Omental fat pad (tissue), 4 donors: ENCODE measurements at places on chromosomes 6 and 20. TPM values are rescaled to one million over a fixed set of nuclear protein-coding genes. Genes with fewer than 3 reads are reported as not detected.

DNA sequence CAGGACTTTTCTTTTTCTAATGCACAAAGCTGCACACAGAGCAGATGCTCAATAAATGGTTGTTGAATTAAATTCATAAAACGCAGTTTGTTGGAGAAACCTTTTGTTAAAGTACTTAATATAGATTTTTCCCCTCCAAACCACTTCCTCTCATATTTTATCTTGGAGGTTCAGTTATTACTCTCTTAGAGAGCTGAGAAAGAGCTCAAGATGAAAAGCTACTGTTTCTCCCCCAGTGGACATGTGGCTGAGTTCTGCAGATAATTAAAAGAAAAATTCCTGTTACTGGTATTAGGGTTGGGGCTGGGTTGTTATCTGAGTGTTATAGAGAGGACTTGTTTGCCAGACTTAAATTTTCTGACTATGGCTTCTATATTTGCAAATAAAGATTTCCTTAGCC lies 294.0 kb downstream of the TBC1D7 start:
- DNase-seq = no peak

The TCP11 gene
- not detected for total RNA-seq

- no peak for DNase-seq
Observed at GRCh38 chr6:150899231-150899630, 33.7 kb downstream of the MTHFD1L start.

DNA sequence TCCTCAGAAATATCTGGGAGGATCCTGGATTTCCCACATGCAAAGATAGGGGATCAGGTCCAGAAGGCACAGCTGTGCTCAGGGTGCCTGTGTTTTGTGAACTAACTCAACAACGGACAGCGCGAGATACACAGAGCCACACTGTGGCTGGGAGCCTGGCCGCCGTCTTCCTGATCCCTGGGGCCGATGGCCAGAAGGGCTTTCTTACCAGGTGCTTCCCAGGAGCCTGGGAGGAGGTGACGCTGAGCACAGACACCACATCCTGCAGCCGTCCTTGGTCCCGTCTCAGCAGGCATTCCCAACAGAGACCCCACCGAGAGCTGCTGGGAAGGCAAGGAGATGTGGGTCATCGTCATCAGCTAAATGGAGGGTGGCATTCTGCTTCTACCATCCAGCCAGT lies 144.6 kb upstream of the AFDN start:
- DNase-seq = no peak

DNA sequence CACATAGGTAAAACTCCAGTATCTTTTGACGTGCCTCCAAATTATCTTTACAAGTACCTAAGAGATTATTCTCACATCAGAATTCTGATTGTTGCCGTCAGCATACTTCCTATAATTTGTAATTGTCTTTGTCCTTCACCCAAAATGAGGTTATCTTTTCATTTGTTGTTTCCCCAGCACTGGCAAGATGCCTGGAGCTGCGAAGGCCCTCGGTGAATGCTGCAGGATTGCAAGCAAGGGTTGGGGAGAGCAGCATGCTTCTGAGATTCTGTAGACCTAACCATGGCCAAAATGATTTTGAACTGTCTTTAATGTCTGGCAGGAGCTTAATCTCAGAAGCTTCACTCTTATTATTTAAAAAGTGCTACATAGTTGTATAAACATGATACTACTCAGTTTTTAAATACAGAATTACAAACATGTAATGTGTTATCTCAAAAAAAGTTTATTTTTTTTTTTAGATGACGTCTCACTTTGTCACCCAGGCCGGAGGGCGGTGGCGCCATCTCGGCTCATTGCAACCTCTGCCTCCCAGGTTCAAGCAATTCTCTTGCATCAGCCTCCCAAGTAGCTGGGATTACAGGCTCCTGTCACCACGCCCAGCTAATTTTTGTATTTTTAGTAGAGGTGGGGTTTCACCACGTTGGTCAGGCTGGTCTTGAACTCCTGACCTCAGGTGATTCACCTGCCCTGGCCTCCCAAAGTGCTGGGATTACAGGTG lies 88.7 kb downstream of the ELOVL5 start:
- DNase-seq = no peak

The UNC5CL gene
- 0.56 TPM for total RNA-seq

The DLL1 gene
- 16.6 TPM for total RNA-seq

DNA sequence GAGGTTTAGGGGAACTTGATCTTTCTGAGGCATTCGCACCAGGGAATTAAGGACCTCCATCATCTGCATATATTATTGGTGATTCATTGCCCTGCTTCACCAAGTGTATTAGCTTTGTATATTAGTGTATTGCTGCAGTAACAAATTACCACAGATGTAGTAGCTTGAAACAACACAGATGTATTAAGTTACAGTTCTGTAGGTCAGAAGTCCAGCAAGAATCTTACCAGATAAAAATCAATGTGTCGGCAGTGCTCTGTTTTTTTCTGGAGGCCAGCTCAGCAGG lies 65.8 kb downstream of the HMGN3 start:
- DNase-seq = no peak

DNA sequence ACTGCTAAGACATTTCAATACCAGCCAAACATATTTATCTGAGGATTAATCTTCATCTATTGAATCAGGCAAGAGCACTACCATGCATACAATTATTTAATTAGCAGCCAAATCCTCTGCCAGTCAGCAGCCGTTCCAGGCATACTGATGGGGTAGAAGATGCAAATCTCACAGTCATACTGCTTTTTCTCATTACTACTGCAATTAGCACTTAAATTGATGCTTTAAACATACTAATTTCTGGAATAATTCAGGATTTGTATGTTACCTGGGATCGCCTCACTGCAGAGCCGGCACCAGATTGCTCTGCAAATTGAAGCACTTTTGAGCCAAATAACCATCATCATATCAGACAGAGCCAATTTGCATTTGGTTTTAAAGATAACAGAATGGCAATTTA lies 49.9 kb upstream of the SIM1 start:
- no peak for DNase-seq

- DNase-seq = no peak
Observed at GRCh38 chr6:135226537-135226936, 45.4 kb downstream of the MYB start.

- DNase-seq = no peak
Observed at GRCh38 chr6:110554966-110555460, 78.6 kb upstream of the SLC22A16 start.

The MYBL2 gene
- total RNA-seq = not detected

The ECT2L gene
- total RNA-seq = 4.1 TPM

GRCh38 chr20:46240065-46240464 lies 68.2 kb downstream of the CDH22 start:
- no peak for DNase-seq

DNA sequence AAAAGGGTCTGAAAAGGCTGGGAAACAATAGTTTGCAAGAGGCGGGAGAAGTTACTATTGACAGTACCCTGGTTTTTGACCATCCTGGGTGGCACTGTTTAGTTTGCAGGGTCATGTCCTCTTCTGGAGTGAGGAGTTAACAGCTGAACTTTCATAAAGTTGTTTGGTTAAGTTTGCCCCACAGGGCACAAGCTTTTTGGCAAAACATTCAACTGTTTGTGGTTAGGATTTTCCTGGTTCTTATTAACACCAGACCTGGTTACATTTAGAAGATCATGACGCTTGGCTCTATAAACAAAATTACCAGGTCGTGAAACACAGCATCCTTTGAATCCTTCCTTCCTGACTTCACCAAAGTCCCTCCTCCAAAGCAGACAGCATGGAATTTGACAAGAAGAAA lies 106.1 kb downstream of the RIN2 start:
- no peak for DNase-seq

The CPNE5 gene
- 0.47 TPM for total RNA-seq

The CDC5L gene
- 21.4 TPM for total RNA-seq

The HDGFL1 gene
- not detected for total RNA-seq

GRCh38 chr6:113625850-113626249 lies 231.3 kb upstream of the MARCKS start:
- no peak for DNase-seq

The LGSN gene
- not detected for total RNA-seq

DNA sequence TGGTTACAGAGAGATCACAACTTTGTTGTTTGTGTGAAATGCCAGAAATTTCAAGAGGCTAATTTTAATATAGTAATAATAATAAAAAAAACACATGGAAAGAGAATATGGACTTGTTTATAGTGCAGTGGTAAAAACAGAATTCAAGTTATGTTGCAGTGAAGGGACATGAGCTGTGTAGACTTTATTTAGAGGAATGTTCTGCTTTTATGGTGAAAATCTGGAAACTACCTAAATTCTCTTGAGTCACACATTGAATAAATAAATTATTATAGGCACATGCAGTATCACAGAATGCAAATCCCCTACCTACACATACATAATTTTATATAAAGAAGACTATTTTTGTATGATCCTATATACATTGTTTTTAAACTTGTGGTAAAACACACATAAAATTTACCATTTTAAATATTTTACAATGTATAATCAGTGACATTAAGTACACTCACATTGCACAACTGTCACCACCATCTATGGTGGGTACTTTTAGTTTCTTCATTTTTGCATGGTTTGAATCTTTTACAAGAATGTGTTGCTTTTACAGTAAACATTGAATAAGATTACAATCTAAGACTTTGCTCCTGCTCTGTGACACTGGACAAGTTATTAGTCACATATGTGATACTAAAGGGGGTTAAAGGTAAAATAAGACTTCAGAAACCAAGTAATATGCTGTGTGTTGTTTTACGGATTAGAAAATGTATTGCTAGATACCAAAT lies 107.4 kb downstream of the B3GAT2 start:
- DNase-seq = no peak
